SW 1271 (cell line): ENCODE measurements at places on chromosomes 2 and 18.

DNA sequence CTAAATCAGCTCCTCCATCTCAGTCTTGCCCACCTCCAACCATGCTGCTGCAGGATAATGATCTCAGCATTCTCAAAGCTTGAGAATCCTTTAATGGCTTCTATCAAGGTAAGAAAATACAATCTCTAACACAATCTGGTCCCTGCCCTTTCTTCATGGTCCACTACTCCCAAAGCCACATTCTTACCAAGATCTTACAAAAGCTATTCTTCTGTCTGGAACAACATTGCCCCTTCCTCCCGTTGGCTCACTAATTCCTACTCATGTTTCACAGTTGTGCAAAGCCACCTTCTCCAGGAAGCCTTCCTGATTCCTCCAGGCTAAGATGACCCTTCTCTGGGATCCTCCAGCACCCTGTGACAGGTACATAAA is 5.9 kb upstream of the SFXN5 start:
- DNase-seq: no peak

GRCh38 chr2:163044114-163044513 is 205.5 kb upstream of the KCNH7 start:
- DNase-seq: no peak

GRCh38 chr2:33406622-33407021 is 69.8 kb upstream of the RASGRP3 start:
- no peak for DNase-seq

DNA sequence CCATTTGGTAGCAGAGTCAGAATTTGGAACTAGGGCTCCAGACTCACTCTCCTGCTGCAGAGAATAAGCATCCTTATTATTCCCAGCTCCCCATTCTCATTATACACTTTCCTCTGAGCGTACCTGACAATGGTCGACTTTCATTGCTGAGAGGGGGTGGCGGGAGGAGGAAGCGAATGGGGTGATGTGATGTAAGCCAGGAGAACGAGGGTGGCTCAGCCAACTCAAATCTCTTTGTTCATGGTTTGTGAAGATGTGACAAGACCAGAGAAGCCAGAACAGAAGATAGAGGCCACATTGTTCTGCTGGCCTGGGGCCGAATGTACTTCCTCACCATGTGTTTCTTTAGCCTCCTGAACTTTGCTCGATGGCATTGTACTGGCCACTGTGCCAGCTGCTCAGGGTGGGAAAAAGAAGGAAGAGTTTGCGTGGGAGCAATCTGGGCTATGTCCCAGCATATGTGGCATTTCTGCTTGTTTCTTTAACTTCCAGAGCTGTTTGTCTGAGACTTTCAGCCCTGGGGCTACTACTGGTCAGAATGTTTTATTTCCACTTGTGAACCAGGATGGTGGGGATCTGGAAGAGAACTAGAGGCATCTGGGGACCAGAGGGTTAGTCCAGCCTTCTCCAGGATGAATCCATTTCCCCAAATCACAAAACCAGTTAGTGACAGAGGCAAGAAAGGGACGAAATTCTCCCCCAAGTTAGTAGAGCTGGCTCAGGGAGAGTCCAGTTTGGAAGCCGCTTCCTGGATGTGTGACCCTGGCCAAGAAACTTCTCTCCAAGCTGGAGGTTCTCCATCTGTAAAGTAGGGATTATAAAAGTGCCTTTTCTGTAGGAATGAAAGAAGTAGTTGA is 62.6 kb downstream of the MOGAT1 start:
- no peak for DNase-seq

DNA sequence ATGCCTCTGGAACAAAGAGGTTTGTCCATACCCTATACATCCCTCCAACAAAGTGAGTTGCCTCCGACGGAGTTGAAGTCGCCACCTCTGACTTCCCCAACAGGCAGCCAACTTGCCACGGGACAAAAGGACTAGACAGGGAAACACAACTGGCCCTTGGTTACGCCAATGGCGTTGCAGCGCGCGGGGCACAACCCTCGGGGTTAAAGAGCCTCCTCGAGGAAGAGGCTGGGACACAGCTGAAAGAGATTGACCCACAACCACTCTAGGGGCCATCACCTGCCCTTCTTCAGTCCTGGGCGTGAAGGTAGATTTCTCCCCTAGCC is 545 bp downstream of the GTF3C2 start:
- peak; percentile 86 for DNase-seq

- DNase-seq: no peak
Measured at GRCh38 chr2:142615876-142616275, 261.6 kb upstream of the KYNU start.

DNA sequence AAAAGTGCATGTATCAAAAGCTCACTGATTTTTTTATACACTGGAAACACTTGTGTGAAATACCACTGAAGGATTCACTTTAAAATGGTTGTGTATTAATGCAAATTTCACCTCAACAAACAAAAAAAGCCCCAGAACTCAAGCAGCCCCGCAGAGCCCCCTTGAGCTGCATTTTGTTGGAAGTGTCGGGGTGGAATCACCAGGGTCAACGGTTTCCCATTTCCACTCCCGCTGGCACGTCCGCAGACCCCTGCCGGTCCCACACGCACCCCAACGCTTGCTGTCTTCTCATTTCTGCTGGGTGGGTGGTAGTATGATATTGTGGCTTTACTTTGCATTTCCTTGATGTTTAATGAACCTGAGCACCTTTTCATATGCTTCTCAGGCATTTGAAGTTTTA is 239.7 kb downstream of the FAM210A start:
- DNase-seq: no peak

DNA sequence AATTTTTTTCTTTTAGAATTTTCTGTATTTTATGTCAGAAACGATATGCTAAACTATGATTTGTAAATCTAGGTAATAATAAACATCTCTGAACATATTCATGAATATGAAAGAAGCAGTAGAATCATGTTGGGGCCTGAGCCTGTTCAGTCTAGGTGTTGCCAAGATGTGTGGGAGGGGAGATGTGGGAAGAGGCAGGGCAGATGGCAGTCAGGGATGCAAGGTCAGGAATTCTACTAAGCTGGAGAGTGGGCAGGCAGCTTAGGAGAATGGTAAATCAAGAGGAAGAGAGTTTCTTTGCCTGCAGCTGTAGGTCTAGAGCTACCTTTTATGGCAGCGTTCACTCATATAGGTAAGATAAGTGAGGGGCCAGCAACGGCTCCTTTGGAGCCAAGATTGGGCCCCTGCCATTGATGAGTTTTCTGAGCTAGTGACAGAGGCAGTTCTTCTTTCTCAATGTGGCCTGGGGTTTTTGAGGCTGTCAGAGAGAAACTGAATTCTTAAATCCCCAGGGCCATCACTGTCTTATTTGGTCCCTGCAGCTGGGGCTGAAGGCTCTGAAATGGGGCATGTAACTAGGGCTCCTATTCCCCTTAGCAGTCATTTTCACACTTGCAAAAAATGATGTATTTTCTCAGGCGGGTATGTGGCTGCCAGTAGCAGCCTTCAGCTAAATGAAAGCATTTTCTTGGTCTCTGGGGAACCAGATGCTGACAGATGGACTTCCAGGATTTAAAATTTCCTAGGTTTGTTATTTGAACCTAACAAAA is 232.8 kb downstream of the PIK3C3 start:
- no peak for DNase-seq

DNA sequence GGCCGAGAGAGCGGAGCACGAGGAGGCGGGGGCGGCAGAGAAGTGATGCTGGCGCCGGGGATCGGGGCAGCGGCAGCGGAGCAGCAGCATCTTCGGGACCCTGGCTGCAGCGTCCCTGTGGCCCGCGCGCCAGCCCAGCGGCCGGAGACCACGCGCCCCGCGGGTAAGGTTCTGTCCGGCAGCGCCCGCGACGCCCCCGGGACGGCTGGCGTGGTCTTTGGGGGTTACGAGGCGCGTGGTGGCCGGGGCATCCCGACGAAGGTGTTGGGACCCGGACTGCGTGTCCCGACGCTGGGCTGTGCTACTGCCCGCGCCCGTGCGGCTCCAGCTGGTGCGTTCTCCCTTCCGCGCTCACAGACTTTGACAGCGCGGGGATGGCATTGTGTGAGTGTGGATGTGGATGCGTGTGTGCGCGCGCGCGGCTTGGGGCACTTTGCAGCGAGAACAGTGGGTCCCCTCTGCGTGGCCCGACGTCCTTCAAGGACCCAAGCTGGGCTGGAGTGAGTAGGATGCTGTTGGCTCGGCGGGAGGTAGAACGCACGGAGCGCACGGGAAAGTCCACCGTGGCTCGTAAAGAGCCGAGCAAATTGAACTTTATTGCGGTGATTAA is 405.0 kb downstream of the XIRP2 start:
- DNase-seq: peak; percentile 4

DNA sequence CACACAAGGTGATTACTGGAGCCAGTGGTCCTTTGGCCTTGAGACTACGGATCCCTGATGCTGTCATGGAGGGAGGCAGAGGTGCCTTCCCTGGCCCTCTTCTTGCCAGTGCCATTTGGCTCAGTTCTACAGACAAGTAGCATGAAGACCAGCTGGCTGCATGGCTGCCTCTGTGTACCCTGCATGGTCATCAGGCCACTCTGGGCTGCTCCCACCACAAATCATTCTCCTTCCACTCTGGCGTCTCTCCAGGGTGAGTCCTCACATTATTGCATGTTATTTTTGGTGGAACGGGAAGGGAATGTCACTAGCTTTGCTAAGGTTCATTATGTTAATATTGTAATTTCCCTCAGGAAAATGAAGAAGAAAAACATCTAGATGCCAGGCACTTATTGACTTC is 229.8 kb downstream of the VAPA start:
- no peak for DNase-seq

GRCh38 chr2:37330681-37331080 is 6.0 kb upstream of the PRKD3 start:
- no peak for DNase-seq

DNA sequence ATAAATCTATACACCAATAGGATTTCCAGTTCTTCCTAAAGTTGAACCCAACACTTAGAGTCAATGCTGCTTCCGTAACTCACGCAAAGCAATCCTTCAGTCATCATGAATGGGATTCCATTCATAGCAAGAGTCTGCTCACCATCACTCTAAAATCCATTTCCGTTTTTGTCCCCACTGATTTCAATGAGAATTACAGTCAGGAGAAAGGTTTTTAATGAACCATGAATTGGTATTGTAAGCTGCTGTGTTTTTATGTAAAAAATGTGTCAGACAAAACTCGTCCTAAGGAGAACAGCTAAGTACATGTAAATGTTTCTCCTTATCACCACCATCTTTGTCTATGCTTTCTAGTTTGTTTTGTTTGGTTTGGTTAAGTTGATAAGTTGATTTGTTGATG is 391.5 kb downstream of the IRS1 start:
- DNase-seq: no peak

GRCh38 chr2:22683914-22684313 is 701.1 kb upstream of the KLHL29 start:
- DNase-seq: no peak

- no peak for DNase-seq
Measured at GRCh38 chr18:73973972-73974371, 173.7 kb downstream of the FBXO15 start.

- no peak for DNase-seq
Measured at GRCh38 chr2:128303095-128303791, 15.4 kb downstream of the HS6ST1 start.
